ENCODE measurements at places on chromosomes 2 and 18.

DNA sequence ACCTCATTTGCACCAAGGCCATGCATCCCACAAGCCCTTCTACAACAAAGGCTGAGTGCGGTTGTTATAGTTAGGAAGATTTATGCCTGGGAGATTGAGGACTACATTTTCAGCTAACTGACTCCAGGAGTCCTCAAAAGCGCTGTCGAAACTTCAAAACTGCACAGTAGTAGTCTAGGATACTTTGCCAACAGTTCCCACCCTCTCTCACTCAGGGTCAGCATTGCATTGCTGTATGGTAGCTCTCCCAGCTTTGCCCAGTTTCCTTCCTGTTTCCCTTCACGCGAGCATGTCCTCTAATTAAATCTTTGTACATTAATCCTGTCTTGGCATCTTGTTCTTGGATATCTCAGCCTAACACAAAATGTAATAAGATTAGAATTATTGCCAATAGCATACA, 420.6 kb upstream of the UBE2E3 start:
- DNase-seq, result no peak

GRCh38 chr2:72950558-72951255, 33.4 kb downstream of the EMX1 start:
- DNase-seq, result no peak

- DNase-seq, result no peak
Observed at GRCh38 chr2:71596011-71596410, 142.7 kb downstream of the DYSF start.

DNA sequence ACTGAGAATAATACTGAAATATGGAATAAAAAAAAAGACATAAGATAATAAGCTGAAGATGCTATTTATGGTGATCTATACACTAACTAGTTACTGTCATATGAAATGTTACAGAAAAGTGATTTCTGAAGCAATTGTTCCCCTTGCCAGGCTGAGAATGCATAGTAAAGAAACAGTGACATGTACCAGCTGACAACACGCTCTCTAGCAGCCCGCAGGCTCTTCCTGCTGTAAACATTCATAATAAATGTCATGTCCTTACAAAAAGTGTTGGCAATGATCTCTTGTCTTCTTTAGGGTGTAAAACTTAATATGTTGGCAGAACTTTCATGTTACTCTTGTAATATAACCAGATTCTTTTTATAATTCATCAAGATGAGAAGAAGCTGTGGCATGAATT, 1171.3 kb downstream of the DSC3 start:
- no peak for DNase-seq

GRCh38 chr2:118050974-118051373, 37.1 kb upstream of the CCDC93 start:
- DNase-seq, result no peak

GRCh38 chr2:72745679-72746368, 80.0 kb downstream of the EXOC6B start:
- DNase-seq, result no peak

DNA sequence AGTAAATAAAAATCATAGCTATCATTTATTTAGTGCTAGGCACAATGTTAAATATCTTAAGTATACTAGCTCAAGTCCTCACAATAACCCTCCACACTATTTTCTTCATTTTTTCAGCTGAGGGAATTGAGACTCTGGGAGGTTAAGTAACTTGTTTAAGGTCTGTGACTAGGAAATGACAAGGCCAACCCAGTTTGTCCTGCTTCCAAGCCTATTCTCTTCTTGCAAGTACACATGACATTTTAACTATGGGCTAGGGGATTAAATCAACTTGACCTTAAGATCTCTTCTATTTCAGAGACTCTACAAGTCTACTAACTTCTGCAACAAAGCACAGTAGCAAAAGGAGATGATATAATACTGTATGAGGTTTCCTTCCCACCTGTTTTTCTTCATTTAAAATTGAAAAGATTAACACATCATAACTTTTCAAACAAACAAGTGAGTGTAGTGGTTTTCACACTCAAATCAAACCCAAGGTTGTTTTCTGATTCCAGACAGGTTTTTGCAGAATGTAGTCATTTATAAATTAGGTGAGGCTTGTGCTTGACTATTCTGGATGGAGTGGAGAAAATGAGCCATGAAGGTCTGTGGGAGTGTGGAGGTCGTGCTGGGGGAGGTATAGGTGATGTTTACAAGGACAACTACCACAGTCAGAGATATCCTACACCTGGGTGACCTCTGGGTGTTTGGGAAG, 57.0 kb downstream of the CD28 start:
- no peak for DNase-seq

DNA sequence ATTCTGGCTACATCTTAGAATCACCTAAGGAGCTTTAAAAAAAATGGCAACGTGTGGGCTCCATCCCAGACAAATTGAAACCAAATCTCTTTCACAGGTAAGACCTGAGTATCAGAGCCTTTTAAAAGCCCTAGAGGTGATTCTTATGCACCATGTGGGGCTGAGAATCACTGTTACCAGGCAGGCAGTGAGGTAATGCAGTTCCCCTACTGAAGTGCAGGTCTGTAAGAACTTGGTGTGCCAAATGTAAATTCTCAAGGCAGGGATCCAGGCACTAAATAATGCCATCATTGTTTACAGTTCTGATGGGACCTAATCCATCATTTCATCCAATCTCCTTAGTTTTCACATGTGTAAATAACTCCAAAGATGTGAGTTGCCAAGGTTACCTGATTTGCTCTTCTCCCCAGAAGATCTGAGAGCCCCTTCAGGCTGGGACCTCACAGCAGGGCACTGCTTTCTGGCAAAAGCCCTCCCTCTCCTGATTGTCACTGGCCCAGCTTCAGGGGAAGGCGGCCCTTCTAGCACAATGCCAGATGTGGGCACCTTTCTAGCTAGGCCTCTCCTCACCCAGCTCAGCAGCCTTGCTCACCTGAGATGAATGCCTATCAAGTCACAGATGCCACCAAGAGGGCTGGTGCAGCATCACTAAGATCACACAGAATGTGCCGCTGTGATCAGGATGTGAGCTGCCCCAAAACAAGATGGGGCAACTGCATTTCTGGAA, 73.6 kb upstream of the RGPD5 start:
- DNase-seq, result no peak

GRCh38 chr18:43115076-43115921, at the start of gene RIT2:
TSS of gene RIT2 (minus strand) at chr18:43115685.
- DNase-seq, result no peak

DNA sequence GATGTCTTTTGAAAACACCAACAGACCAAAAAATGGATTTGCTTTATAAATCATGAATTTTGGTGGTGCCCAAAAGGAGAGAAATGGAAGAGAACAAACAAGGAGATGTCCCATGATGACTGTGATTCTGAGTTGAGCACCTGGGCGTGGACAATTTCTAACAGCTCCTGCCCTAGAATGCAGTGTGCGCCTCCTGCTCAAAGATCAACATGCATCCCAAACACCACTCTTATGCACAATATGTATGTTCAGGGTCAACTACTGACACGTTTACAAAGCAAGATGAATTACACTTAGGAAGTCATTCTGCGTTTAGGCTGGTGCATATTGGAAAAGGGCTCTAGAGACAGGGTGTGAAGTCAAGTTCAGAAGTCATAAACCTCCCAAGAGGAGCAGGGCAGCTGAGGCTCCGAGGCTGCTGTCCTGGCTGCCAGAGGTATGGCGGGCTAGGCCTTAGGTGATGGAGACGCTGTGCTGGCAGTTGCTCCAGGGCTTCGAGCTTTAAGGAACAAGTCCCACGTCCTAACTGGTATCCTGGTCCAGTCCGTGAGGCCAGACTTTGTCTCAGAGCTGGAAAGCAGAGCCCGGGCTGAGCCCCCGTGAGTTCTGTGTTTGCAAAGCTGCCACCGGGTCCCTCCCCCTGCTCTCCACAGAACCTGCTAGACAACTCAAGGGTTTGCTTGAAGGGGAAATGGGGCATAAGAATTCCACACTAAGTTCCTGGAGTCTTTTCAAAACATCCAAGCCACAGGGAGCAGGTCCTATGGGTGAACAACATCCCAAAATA, 74.0 kb downstream of the ZNF516 start:
- no peak for DNase-seq

GRCh38 chr2:100812116-100812515, 7.8 kb upstream of the NPAS2 start:
- no peak for DNase-seq

- no peak for DNase-seq
Observed at GRCh38 chr2:1375794-1376193, 37.5 kb upstream of the TPO start.

DNA sequence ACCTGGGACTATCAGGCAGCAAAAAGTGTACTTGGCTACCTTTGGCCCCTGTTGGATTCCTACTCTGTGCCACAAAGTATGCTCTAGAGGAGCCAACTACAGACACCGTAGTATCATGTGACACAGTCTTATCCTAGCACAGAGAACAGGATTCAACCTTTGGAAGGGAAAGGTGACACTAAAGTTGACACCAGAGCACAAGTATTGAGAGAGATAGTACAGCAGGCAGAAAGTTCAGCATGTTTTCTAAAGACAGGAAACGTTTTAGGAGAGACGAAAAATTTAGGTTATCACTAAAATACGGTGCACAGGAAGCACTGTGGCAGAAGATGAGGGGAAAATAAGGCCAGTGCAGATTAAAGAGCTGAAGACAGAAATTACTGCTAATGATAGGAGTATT, 18.6 kb downstream of the SMAD2 start:
- no peak for DNase-seq

DNA sequence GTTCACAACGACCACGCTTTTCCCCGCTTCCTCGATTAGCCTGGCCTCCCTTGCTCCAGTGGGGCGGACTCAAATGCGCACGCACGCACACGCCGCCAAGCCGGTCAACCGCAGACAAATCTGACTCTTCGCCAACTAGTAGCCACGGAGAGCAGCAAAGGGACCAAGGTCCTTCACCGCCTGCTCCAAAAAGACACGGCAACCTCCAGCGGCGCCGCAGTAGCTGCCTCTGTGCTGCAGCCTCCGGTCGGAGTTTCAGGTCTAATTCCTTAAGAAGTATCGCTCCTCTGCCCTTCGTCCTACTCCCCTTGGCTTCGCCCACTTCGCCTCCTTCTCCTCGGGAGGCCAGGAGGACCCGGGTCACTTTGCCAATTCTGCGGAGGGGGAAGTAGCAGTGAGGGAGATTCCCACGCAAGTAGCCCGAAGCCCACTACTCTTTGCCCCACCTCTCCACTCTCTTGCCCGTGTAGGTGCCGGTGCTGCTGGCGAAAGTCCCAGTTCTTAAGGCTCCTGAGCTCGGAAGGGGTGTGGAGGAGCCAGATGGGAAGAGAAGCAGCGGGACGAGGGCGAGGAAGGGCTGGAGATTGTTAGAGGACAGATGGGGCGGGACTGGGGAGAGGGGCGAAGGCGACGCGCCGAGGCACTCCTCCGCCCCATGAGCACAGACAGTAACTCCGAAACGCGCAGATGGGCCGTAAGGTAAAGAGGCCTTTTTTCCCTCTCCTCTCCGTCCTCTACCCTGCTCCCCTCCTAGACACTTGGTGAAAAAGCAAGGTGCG, 615 bp downstream of the AKAIN1 start:
- no peak for DNase-seq

- DNase-seq, result no peak
Observed at GRCh38 chr2:211344289-211344688, 787.9 kb downstream of the CPS1 start.

DNA sequence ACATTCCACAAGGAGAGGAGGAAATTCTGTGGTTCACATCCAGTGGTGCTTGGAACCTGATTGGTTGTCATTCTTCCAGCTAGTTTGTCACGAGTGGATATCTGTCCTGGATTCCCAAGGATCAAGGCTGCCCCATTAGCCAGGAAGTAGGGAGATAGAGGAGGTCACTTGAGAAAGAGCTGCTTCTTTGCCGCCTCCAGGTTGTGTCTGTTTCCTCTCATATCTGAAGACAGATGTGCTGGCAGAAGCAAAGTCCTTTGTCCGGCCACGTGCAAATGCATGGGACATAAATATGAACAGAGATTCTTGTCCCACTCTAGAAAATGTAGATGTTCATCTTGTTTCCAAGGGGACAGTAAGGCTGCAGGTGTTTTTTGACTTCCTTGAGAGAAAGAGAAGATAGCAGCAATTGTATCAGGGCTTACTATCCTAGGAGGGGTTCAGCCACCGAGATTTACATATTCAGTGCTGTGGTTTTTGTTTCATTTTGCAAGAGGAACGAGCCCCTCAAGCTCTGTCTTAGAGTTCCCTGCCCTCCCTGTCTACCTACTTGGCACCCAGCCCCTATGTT, 174.4 kb downstream of the RPIA start:
- no peak for DNase-seq

- DNase-seq, result no peak
Observed at GRCh38 chr2:180205621-180206235, 198.6 kb upstream of the CWC22 start.

- no peak for DNase-seq
Observed at GRCh38 chr2:139411236-139411635, 631.0 kb upstream of the NXPH2 start.

- DNase-seq, result no peak
Observed at GRCh38 chr2:20596973-20597859, 53.7 kb downstream of the HS1BP3 start.

GRCh38 chr18:62018759-62019041, 125.9 kb upstream of the RNF152 start:
- no peak for DNase-seq

GRCh38 chr2:109537565-109538222, 76.1 kb downstream of the SEPTIN10 start:
- DNase-seq, result no peak

DNA sequence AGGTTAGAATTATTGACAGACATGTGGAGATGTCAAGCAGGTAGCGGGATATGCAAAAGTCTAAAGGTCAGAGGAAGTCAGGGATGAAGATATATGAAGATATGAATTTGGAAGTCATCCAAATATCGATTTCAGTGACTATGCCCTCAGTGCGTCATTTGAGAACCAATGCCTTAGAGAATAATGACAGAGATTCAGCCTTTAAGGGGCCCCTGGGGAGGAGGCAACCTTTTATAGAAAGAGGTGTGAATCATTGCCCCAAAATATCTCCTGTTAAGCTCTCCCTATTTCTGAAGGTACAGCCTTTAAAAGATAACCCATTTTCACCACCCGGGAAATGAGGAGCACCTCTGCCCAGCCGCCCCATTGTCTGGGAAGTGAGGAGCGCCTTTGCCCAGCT, 223.4 kb downstream of the NCKAP5 start:
- no peak for DNase-seq

DNA sequence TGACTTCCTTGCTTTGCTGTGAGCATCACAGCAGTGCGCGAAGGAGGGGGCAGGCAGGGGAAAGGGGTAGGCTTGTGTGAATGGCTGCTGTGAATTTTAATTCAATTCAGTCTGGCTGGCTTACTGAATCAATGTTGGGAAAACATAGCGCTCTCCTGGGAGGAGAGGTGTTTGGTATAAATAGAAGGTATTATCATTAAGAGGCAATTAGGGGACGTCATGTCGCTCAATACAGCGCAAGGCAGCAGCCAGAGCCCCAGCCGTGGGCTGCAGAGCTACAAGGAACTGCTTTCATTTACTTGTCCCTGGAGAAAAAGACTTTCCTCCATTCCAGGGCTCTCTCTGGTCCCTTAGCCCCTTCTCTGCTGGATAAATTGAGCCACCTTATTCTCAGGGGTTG, 181.4 kb upstream of the MSH6 start:
- no peak for DNase-seq

DNA sequence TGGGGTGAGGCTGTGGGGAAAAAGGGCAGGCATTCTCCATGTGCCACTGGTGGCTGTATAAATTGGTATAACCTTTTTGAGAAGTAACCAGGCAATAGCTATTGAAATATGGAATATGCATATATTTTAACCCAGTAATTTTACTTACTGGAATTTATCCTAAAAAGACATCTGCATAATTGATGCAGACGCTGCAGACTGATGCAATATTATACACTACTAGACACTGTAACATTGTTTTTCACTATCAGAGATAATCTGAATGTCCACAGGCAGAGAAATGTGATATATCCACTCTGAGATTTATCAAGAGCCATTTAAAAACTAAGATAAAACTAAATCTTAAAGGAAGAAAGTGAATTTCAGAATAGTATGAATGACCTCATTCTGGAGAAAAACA, 14.7 kb downstream of the THOC1 start:
- DNase-seq, result no peak
